GM12864 (cell line): ENCODE measurements at places on chromosomes 11 and 22.

DNA sequence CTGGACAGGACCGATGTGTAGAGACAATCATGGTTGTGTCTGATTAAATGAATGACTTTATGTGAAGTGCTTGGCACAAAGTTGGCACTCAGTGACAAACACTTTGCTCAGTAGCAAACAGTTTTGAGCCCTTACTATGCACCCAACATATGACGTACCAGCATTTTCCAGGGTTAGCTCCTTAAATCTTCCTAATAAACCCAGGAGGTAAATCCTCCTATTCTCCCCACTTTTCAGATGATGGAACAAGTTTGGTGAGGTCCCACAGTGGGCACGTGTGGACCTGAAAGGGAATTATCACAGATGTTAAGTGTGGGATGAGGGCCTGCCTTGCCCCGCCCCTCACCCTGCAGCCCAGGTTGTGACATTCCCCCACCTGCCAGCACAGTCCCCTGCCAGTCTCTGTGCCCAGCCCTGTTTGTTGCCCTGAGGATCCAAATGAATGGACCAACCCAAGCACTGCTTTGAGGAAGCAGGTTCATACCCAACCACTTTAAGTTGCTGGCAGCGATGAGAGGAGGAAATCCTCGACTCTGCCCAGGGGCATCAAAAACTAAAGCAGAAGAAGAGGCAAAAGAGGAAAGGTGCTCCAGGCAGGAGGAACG, 6.6 kb upstream of the CARD10 start:
- DNase-seq, result no peak

DNA sequence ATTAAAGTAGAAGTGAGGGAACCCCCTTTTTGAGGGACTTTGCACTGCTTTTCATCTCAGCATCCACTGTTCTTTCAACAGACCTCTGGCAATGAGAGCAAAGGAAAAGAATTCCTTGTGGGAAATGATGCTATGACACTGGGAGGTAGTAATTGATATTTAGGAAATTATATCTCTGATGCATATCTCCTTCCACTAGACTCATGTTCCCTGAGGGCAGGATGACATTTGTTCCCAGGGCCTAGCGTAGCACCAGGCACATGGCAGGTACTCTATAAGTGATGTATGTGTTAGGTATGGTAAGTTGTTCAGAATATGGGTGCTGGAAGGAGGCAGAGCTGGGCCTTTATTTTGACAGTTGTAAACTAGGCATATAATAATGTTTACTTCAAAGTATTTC, 142.9 kb downstream of the CCDC81 start:
- DNase-seq, result no peak

- DNase-seq, result no peak
Observed at GRCh38 chr11:12008790-12009616, 577 bp upstream of the DKK3 start.

GRCh38 chr11:80320226-80320625, 879.4 kb upstream of the TENM4 start:
- DNase-seq, result no peak

DNA sequence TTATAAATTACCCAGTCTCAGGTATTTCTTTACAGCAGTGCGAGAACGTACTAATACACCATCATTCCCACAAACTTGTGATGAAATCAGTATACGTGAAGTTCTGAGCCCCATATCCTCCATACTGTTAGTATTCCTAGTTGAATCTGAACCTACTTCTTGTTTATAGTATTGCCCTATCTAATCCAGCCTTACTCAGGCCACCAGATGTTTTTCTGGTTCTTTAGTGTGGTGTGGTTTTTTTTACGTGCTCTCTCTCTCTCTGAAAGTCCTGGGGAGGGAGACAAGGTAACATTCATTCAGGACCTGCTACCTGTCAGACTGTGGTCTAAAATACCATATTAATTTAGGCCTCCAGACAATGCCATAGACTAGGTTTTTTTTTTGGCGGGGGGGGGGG, 47.6 kb upstream of the TEAD1 start:
- DNase-seq, result no peak

- DNase-seq, result no peak
Observed at GRCh38 chr11:100918551-100919500, 210.8 kb downstream of the PGR start.

GRCh38 chr22:19361501-19362103, 69.9 kb downstream of the HIRA start:
- peak; percentile 69 for DNase-seq

DNA sequence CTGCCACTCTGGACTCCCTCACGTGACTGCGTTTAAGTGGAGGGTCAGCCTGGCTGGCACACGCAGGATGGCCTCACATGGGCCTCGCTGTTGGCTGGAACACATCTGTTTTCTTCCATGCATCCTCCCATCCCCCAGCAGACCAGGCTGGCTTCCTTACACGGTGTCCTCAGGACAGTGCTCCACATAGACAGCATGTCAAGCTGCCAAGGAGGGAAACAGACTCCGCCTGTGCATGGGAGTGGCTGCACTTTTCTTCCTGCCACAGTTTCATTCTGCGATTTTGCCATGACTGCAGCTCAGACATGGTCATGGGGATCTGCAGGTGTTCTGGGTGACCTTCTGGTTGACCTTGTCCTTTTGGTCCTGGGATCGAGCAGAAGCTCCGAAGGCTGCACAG, 344.2 kb downstream of the SHANK2 start:
- no peak for DNase-seq

DNA sequence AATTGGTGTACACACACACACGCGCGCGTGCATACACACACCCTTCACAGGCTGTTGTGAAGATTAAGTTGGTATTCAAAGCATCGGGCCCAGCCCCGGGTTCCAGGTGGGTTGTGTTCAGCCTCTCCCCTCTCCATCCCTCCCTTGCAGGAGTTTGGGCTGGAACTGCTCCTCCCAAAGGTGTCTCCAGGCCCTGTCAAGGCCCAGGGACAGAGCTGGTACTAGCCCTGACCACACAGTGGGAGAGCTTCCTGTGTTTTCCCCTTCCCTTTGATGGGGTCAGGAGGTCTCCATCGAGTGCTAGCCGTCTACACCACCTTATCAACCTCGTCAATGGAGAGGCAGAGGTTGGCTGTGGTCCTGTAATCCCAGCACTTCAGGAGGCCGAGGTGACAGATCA, 36.5 kb upstream of the CSNK1E start:
- no peak for DNase-seq

DNA sequence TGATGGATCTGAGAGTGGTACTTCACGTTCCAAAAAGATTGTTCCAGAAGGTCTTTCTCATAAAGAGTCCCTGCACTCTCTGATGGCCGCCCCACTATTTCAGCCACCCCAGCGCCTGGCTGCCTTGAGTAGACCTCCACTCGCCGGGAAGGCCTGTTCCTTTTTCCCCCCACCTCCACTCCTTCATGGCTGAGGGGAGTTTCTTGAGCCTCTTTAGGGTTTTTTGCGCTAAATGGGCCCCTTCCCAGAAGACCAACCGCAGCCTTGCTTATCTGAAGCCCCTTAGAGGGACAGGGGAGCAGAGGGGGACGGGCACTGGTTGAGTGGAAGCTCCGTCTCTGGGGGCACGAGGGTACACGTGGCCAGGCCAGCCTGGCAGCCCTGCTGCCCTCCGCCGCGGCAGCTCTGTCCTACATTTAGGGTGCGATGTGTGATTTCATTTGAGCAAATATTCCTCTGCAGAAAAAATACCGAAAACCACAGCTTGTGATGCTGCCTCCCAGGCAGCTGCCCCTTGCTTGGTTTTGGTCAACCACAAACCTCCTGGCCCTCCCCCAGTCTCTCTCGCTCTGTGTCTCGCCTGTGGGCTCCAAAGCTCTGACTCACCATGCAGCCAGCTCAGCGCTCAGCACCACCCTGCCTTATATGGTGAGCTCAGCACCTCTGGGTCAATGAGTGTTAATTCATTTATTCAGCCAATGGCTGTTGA, 88.7 kb downstream of the TP53I11 start:
- DNase-seq, result peak; percentile 85

GRCh38 chr11:19366992-19367709, 126.4 kb upstream of the E2F8 start:
- no peak for DNase-seq

DNA sequence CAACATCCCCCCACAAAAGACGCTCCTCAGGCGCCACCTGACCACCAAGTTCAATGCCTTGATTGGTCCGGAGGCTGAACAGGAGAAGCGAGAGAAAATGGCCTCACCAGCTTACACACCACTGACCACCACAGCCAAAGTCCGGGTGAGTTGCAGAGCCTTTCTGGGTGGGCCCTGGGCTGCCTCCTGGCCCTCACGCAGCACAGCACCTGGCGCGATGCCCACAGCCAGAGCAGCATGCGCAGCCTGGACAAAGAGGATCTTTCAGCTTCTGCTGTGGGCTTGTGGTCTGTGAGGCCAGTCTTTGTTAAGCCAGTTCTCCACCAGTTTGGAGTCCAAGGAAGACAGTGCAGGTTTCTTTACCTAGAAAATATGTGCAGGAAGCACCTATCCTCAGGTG, 21.6 kb downstream of the CYB5R2 start:
- DNase-seq, result no peak

- no peak for DNase-seq
Observed at GRCh38 chr11:2196970-2197770, 25.6 kb upstream of the TH start.

GRCh38 chr11:113529606-113530005, 54.4 kb upstream of the DRD2 start:
- no peak for DNase-seq

DNA sequence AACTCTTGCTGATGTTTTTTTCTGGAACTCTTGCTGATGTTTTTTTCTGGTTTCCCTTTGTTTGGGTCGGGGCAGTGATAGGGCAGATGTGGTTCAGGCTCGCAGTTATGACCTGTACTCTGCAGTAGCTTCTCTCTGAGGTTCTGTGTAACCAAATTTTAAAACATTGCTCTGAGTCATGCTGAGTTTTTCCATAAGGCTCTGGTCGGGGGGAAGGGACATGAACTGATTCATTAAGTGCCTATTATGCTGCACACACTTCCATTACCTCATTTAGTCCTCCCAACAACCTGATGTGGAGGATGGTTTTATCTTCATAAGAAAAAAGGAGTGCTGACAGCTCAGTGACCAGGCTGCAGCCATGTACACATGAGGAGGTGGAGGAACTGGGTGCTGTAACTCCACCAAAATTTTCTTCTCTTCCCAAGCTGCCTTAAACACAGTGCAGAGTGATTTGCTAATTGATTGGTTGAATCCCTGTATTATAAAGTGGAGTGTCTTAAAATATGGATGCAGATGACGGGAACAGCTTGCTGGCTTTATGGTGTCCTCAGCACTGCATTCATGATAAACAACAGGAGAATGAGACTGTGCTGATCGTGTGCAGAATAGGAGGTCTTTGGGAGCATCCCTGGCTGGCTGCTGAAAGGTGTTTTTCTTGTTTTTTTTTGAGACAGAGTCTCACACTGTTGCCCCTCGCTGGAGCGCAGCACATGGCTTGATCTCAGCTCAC, 19.1 kb downstream of the TNRC6B start:
- no peak for DNase-seq

DNA sequence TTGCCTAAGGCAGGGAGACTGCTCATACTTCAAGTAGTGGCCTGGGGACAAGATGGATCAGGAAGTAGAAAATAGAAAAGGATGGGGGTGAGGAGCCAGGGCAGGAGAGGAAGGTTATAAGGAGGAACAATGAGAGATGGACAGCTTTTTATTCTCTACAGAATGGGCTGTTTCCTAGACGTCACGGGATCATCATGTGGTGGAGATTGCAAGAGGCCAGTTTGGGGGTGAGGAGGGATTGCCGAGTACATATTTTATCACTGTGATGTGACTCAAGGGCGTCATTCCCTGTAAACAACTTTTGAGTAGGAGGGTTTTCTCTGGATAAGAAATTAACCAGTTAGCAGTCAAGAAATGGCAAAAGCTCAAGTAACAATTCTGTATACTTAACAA, 406.3 kb downstream of the ETS1 start:
- no peak for DNase-seq

GRCh38 chr11:26719289-26719973, 2.4 kb downstream of the SLC5A12 start:
- DNase-seq, result no peak

DNA sequence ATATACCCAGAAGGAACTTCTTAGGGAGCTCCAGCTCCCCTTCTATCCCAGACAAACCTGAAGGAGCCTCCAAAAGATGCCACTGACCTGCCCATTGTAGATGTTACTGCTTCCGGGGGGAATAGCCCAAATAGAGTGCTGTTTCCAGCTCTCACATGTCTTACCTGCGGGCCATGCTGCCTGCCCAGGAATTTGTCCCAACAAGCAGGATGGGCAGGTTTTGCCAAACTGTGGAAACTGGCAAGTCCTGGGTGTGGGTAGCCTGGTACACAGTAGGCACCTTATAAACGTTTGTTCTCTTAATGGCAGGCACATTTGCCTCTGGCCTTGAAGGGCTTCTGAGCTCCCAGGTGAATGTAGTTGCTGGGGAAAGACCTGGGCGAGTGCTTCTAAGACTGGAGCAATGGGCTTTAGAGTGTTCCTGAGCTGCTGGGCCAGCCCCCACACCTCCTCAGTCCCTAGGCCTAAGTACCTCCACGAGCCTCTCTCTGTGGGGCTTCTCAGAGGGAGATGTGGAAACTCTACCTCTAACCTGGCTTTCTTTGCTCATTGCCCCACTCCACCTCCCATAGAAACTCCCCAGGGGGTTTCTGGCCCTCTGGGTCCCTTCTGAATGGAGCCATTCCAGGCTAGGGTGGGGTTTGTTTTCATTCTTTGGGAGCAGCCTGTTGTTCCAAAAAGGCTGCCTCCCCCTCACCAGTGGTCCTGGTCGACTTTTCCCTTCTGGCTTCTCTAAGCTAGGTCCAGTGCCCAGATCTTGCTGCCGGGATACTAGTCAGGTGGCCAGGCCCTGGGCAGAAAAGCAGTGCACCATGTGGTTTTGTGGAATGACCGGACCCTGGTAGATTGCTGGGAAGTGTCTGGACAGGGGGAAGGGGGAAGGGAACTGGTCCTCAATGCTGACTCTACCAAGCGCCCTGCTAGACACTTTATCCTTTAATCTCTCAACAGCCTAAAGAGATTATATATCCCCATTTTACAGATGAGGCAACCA, 37.2 kb downstream of the LIMK2 start:
- no peak for DNase-seq

DNA sequence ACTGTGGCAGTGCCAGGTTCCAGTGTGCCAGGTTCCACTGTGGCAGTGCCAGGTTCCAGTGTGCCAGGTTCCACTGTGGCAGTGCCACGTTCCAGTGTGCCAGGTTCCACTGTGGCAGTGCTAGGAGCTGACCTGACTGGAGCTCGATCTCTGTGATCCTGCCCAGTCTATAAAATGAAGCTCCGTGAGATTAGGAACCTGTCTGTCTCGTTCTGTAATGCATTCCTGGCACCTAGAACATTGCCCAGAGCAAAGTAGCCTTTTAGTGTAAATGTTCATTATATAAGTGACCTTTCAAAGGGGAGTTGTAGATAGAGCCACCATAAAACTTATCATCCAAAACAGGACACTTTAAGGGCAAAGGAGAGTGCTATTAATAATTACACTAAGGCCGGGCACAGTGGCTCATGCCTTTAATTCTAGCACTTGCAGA, 36.0 kb downstream of the ART5 start:
- DNase-seq, result no peak

GRCh38 chr11:39806652-39807051, 1652.8 kb downstream of the LRRC4C start:
- no peak for DNase-seq

GRCh38 chr11:134052395-134052987, 16.4 kb upstream of the JAM3 start:
- no peak for DNase-seq
